ENCODE measurements at places on chromosomes 2 and 18.

DNA sequence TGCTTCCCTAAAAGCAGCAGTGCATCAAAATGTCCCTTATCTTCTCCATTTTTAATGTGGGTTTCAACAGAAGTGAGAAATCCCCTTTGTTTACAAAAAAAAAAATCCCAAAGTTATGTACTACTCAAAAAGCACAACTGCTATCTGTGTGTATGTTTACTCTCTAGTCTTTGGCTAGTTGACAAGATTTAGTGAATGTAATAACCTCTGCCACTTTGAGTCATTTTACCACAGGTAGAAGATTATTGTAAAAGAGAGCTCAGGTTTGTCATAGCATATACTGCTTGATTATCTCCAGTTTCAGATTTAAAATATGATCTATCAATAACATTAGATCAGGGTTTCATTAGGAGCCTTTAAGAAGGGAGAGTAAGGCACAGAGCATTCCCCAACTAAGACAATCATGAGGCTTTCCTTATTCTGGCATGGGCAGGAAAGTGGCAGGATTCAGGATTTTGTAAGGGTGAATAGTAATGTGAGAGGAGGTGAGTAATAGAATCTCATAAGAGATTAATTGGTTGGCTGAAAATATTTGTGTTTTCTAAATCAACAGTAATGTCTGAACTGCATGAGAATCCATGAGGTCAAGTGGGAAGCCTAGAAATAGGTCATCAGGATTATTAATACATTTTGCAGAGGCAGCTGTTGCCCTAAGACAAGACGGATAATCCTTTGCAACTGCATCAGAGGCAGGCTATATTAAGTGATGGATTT, 1780.3 kb upstream of the LRRTM1 start:
- DNase-seq = no peak

GRCh38 chr2:9201185-9201891, 5.3 kb upstream of the ASAP2 start:
- DNase-seq = no peak

GRCh38 chr2:160266037-160266551, 66.0 kb upstream of the ITGB6 start:
- no peak for DNase-seq

DNA sequence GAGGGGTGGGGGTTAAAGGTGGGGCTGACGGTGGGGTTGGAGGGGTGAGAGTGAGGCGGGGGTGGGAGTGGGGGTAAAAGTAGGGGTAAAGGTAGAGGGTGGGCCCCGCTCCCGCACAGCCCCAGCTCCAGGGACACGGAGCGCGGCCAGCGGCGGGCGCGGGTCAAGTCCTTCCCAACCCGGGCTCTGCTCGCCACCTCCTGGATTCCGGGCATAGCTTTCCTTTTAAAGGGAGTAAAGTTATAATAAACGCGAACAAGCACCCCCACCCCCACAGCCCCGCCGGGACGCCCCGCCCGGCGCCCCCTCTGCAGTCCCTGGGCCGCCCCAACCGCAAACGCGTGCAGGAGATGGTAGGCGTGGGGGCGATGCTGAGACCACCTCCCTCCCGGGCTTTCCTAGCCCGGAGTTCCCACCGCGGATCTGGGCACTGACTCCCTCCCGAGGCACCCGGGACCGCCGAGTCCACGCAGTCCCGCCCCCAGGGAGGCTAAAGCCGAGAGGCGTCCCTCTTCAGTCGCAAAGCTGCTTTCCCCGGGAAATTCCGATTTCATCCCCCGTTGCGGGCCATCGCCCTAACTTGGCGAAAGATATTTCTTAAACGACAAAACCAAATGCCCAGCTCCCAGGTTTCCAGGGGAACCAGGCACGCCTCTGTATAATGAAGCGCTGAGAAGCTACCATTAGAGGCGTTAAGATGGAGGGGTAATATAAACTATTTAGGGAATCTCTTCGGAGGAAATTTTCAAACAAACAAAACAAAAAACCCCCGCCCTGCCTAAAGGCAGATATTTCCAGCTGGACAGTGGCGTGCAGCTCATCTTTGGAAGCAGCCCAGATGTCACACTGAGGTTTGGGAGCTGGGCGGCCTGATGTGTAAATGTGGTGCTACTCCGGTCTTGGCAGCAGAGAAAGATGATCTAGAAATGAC, at the start of gene LIMS2:
Gene LIMS2, minus strand, starts transcription at position 200 of the 931 bp plus-strand sequence. CDS start 506 bp downstream, outside the sequence.
- DNase-seq = no peak

GRCh38 chr2:8821276-8822217, 15.9 kb downstream of the KIDINS220 start:
- DNase-seq = no peak

DNA sequence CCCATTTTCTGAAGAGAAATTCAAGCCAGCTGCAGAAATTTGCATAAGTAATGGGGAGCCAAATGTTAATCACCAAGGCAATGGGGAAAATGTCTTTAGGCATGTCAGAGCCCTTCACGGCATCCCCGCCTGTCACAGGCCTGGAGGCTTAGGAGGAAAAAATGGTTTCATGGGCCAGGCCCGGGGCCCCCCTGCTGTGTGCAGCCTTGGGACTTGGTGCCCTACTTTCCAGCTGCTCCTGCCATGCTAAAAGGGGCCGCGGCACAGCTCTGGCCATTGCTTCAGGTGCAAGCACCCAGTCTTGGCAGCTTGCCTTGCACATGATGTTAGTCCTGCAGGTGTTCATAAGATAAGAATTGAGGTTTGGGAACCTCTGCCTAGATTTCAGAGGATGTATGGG, 1235.7 kb downstream of the DPP10 start:
- no peak for DNase-seq

GRCh38 chr2:68861330-68861729, 9.9 kb downstream of the BMP10 start:
- DNase-seq = no peak

DNA sequence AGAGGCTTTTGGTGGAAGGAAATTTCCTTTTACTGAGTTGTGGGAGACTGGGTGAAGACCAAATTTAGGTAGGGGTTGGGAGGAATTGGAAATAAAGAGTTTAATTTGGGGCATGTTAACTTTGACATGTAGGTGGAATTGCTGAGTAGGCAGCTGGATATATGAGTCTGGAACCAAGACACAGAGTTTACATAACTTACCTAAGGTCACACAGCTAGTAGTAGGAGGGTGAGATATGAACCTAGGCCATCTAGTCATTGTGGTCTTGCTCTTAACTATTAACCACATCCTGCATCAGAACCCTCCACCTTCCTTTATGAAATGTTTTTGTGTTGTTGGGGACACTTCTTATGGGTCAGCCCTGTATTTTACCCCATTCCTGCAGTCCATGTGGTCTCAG, 113.1 kb downstream of the ICOS start:
- no peak for DNase-seq

DNA sequence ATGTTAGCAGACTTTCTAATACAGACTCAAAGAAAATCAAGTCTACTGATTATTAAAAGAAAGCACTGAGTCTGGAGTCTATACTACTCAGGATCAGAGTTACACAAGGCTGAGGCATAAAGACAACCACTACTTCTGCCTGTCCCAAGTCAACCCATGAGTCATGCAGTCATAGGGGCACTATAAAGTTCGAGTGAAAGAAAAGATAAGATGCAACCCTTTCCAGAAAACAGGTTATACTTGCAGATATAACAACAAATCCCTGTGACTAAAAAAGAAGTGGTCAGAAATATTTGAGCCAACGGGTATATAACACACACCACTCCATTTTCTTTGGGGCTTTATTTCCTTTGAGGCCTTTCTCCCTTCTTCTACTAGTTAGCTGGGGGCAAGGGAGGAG, 18.6 kb upstream of the SCRN3 start:
- no peak for DNase-seq

DNA sequence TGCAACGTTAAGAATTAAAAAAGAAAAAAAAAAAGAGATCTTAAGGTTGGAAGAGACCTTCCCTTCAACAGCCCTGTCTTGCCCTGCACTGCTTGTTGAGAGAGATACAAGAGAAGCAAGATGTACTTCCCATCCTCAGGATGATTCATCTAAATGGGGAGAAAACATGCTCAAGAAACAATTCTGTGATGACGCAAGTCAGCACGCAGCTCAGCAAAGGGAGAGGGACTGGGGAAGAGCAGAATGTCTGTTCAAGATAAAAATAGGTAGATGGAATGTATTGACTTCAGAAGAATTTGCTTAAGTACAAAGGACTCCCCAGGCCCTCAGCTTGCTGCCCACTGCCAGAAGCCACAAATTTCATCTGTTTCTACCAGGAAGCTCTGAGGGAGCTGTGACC, 198.2 kb upstream of the SPRED2 start:
- no peak for DNase-seq

- DNase-seq = no peak
Observed at GRCh38 chr2:30778611-30779010, 28.6 kb downstream of the CAPN13 start.

DNA sequence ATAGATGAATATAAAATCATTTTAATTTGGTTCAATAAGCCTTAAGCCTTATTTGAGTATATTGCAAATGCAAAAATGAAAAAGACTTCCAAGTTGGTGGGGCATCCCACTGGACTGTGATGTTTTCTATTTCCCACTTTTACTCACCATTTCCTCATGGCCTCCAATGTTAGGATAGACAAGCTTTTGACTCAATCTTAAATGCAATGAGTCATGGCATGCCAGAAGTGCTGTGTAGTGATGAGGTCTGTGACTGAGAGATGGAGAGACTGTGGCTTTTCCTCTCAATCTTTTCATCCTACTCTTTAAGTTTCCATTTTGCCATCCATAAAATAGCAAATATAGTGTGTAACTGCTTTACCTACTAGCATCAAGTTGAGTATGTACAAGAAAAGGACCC, 1401.2 kb upstream of the CELF4 start:
- DNase-seq = no peak

DNA sequence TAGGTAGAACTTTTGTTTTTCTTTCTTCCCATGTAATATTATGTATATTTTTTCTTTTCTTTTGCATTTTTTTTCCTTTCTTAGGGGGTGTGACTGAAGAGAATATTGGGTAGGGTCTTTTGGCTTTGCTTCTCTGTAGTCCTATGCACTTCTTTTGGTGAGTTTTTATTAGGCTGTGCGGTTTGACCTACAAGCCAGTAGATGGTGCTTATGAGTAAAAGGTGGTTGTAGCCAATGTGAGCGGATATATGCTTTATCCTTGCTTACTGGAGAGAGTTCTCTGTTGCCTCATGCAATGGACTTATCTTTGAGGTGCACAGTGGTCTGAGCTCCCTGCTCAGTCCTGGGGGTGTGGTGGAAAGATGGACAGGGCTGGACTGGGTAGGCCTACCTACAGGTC, 52.7 kb downstream of the DSEL start:
- DNase-seq = no peak

DNA sequence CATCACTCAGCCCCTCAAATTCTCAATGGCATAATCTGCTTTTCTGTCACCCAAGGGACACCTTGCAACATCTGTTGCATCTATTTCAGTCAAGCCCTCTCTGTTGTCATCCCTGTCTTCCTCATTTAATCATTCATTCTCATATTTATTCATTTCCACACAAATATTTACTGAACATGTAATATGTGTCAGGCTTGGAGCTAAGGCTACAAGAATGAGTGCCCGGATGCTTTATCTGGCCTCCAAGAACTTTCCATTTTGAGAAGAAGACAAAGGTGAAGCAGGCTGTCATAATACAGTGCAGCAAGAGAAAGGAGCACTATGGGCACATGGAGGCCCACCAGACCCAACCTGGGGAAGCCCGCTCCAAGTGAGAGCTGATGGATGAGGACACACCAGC, 15.6 kb downstream of the IL18RAP start:
- DNase-seq = no peak

All from activated gamma-delta T cell treated with anti-CD3 and anti-CD28 coated beads, Interleukin-2, amount 50 U/mL, for 16 hours (primary cell).